ENCODE measurements at places on chromosomes 4 and X.

DNA sequence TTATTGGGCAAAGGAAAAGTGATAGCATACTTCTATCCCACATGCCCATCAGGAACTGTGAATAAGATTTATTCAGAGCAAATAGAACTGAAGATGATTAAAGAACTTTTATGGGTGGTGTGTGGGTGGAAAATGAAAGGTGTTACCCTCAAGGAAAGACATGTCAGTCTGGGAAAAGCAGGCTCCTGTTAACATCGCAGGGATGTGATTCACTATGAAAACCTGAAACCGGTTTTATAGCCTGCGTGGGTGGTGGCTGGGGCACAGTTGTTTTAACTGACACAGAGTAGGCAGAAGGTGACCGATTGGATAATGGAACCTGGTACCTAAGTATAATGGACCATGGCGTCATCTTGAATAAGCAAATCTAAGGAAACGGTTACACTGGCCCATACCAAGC is 61.3 kb upstream of the CASK start:
- no peaks in the 10 kb centered on the region for H3K36me3 ChIP-seq
- no peaks in the 10 kb centered on the region for H3K27me3 ChIP-seq
- DNase-seq = no peak
- H3K4me1 ChIP-seq = no peaks in the 10 kb centered on the region
- H3K4me3 ChIP-seq = no peak overlapping the region

- no peak for DNase-seq
- H3K36me3 ChIP-seq = no peaks in the 10 kb centered on the region
- H3K27ac ChIP-seq = no peak overlapping the region
- H3K27me3 ChIP-seq = peaks cover 19% of the 10 kb centered on the region
- no peak overlapping the region for H3K4me3 ChIP-seq
Measured at GRCh38 chr4:118035309-118035708, 1.0 kb downstream of the NDST3 start.

DNA sequence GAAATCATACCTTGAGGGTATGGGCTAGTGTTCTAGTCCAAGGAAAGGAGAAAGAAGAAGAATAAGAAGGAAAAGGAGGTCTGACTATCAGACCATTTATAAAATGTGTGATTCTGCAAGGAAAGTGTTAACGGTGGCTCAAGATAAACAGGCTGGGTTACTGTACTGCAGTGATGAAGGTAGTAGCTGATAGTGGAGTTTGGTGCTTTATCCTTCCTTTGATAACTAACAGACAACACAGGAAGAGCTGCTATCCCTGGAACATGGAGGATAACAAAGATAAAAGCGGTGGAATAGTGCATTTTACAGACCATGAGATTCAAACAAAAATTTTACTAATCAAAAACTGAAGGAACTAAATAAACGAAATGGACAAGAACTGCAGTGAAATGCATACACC is 2.6 kb downstream of the UNC5C start:
- peaks cover 60% of the 10 kb centered on the region for H3K27me3 ChIP-seq
- no peak overlapping the region for H3K27ac ChIP-seq
- H3K4me3 ChIP-seq = no peak overlapping the region
- H3K4me1 ChIP-seq = peaks cover 15% of the 10 kb centered on the region
- no peak for DNase-seq
- no peaks in the 10 kb centered on the region for H3K36me3 ChIP-seq

DNA sequence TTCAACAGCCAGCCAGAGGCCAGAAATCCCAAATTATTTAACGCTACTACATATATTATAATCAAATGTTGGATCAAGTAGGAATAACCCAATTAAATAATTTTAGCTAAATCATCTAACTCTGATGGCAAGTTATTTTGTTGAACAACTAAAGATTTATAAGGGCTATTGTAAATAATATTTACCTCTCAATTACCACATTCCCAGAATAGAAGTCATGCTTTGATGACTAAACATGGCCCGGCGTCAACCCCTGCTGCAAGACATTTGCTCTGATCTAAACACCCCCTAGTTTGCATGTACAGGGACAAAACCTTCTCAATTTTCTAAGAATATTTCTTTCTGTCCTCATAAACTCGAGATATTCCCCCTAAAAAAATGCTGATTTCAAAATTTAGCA is 14.2 kb downstream of the VEGFC start:
- no peak for DNase-seq
- no peaks in the 10 kb centered on the region for H3K36me3 ChIP-seq
- H3K4me1 ChIP-seq = no peaks in the 10 kb centered on the region
- no peak overlapping the region for H3K4me3 ChIP-seq
- no peak overlapping the region for H3K27ac ChIP-seq

DNA sequence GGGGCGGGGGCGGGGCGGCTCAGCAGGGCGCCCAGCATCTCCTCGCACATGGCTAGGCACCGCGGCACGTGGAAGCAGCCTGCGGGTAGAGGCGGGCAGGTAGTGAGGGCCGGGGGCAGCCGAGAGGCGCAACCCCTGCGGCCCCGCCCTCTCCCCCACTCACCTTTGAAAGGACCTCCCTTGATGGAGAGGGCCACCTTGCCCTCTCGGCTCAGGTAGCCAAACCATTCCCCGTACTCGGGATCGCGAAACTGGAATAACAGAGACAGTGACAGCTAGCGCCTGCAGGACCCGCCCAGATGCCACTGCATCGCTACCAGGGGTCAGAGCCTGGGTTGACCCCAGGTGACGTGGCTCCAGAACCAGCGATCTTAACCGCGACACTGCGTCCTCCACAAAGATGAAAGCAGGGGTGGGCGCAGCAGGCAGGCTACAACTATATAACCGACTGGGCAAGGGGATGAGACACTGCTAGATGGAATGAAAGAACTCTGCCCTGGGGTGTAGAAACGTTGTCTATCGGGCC is 552 bp upstream of the NAA10 start:
- no peak for DNase-seq
- no peaks in the 10 kb centered on the region for H3K4me1 ChIP-seq
- H3K4me3 ChIP-seq = peak overlapping the region; percentile 36
- peaks cover 42% of the 10 kb centered on the region for H3K27me3 ChIP-seq
- peaks cover 27% of the 10 kb centered on the region for H3K36me3 ChIP-seq
- no peak overlapping the region for H3K27ac ChIP-seq

DNA sequence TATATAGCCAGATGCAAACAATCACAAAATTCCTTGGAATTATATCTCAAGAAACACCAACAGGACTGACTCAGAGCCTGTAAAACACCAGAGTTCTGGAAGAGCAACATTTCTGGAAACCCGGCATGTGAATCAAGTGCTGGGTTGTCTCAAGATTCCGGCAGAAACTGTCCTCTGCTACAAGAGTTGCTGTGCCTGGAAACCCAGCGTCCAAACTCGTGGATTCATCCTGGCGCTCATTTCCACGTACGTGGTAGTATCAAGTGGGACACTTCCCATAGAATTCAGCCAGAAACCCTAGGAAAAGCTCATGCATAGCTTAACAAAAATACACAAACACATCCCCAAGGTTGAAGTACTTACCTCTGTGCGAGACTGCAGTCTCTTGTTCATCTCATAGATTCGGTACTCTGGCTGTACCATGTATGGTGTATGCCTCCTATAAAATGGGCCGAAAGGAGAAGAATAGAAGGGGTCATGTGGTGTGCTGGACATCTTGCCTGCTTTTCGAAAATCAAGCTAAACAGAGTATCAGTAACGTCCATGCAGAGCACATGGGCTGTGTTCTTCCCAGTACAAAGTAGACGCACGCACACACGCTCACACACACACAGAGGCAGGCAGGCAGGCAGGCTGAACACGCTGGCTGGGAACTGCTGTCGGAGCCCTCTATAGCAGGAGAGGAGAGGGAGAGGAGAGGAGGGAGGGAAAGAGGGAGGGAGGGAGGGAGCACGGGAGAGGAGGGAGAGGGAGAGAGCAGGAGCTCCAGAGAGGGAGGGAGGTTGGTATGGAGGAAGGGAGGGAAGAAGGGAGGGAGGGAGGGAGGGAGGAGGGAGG is at the start of gene LDB2:
Gene LDB2, minus strand, starts transcription at position 655 of the 837 bp plus-strand sequence.
- H3K4me1 ChIP-seq = no peaks in the 10 kb centered on the region
- no peaks in the 10 kb centered on the region for H3K27me3 ChIP-seq
- peak within 1 kb of the TSS; percentile 37 for H3K4me3 ChIP-seq
- no peak for DNase-seq
- no peaks in the 10 kb centered on the region for H3K36me3 ChIP-seq

- H3K4me1 ChIP-seq = no peaks in the 10 kb centered on the region
- H3K4me3 ChIP-seq = no peak overlapping the region
- H3K27ac ChIP-seq = peak overlapping the region; percentile 81
Measured at GRCh38 chrX:65595460-65595876, 60.9 kb upstream of the LAS1L start.

DNA sequence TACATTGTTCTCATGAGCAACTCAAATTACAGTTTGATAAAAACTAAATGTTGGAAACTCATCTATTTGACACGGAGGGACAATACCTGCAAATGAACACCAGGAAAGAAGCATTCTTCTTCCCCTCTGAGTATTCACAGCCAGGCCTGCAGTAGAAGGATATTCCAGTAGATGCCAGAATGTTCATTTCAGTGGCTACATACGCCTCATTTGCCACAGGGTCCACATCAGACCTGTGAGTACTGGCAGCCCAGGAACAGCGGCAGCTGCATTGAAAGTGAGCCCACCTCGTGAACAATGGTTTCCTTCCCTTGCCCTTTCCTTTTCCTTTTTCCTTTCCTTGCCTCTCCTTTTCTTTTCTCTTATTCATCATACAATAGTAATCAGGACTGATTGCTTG is 81.1 kb upstream of the NEIL3 start:
- no peak for DNase-seq
- no peak overlapping the region for H3K4me3 ChIP-seq
- no peaks in the 10 kb centered on the region for H3K36me3 ChIP-seq
- H3K27ac ChIP-seq = no peak overlapping the region
- no peaks in the 10 kb centered on the region for H3K4me1 ChIP-seq
- H3K27me3 ChIP-seq = no peaks in the 10 kb centered on the region

DNA sequence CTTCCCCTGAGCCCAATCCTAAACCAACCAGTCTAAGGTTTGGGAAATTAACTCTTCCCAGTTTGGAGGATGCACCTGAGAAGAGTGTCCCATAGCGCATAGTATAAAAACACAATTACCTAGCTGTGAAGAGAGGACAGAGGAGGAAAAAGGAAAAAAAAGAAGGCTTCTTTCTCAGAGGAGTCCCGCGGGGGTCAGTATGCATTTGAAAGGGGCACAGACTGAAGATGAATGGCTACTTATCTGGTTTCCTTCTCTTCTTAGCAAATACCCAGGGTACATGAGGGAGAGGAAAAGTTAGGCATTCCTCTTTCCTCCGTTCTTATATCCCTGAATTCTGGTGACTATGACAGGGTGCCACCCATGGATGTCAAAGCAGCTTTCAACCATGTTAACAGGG is 96.9 kb downstream of the TMEM47 start:
- no peak for DNase-seq
- H3K27me3 ChIP-seq = no peaks in the 10 kb centered on the region
- H3K4me1 ChIP-seq = no peaks in the 10 kb centered on the region
- H3K4me3 ChIP-seq = no peak overlapping the region
- no peaks in the 10 kb centered on the region for H3K36me3 ChIP-seq

- DNase-seq = no peak
- H3K4me1 ChIP-seq = no peaks in the 10 kb centered on the region
- no peaks in the 10 kb centered on the region for H3K27me3 ChIP-seq
Measured at GRCh38 chrX:18099745-18100144, 120.9 kb downstream of the BEND2 start.

- no peak for DNase-seq
- H3K27me3 ChIP-seq = no peaks in the 10 kb centered on the region
- H3K36me3 ChIP-seq = no peaks in the 10 kb centered on the region
- H3K4me3 ChIP-seq = no peak overlapping the region
- H3K27ac ChIP-seq = peak overlapping the region; percentile 64
- H3K4me1 ChIP-seq = no peaks in the 10 kb centered on the region
Measured at GRCh38 chr4:140790171-140790570, 34.0 kb upstream of the TBC1D9 start.

- H3K4me3 ChIP-seq = no peak overlapping the region
- H3K36me3 ChIP-seq = no peaks in the 10 kb centered on the region
- H3K27me3 ChIP-seq = no peaks in the 10 kb centered on the region
Measured at GRCh38 chr4:5215321-5215720, 164.0 kb downstream of the STK32B start.

DNA sequence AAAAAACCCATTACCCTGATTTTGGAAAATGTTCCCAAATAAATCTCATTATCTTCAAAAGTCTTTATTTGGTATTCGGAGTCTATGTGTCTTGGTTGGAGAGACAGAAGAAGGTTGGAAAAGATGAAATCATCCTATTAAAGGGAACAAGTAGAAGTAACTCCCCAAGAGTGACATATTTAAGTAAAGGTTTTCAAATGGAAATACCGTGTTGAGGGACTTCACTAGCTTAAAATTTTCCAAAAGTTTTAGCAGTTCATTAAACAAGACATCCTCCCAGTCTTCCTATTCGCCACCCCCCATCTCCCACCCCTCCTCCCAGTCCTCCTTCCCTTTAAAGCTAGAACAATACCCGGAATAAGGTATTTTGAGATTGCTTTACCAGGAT is 62.7 kb upstream of the CCDC160 start:
- peak overlapping the region; percentile 48 for H3K27ac ChIP-seq
- no peaks in the 10 kb centered on the region for H3K4me1 ChIP-seq

DNA sequence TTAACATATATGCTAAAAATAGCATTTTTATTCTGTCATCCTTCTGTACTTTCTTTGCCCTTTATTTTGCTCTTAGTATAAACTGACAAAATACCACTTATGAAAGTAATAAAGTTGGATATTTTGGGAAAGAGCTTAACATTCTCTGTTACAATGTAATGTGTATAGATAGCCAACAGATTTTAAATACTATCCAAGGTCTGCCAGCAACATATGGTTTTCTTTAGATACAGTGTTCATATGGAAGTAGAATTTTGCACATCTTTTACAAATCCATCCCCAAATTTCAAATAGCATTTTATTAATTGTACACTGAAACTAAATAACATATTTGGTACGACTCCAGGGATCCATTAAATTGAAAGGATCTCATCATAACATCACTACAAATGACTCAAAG is 268.6 kb upstream of the PCDH18 start:
- no peak for DNase-seq
- no peaks in the 10 kb centered on the region for H3K36me3 ChIP-seq
- H3K4me3 ChIP-seq = no peak overlapping the region
- no peak overlapping the region for H3K27ac ChIP-seq
- H3K4me1 ChIP-seq = no peaks in the 10 kb centered on the region

GRCh38 chrX:14027511-14028019 is 2.1 kb downstream of the GEMIN8 start:
- H3K4me1 ChIP-seq = no peaks in the 10 kb centered on the region
- H3K36me3 ChIP-seq = no peaks in the 10 kb centered on the region
- H3K27ac ChIP-seq = no peak overlapping the region
- no peak overlapping the region for H3K4me3 ChIP-seq
- DNase-seq = no peak

DNA sequence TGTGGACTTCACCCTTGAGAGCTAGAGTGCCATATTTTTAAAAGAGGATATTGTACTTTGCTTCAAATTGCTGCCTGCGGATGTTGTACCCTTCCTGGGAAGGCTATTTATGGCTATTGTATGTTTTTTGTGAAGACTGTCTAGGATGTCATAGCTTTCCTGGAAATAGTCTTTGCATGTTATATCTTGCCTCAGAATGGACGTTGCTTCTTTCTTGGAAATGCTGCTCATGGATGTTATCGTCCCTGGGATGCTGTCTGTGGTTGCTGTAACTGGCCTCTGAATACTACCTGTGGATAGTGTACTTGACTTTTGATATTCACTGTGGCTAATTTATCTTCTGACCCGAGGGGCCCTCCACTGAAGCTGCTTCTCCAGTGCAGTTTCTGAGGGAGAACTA is 146.8 kb downstream of the ENOX2 start:
- no peak for DNase-seq
- no peaks in the 10 kb centered on the region for H3K36me3 ChIP-seq
- H3K27me3 ChIP-seq = no peaks in the 10 kb centered on the region
- no peak overlapping the region for H3K4me3 ChIP-seq

GRCh38 chr4:106893903-106894302 is 142.2 kb downstream of the DKK2 start:
- no peaks in the 10 kb centered on the region for H3K36me3 ChIP-seq
- H3K4me3 ChIP-seq = no peak overlapping the region
- no peaks in the 10 kb centered on the region for H3K27me3 ChIP-seq
- DNase-seq = no peak
- H3K27ac ChIP-seq = no peak overlapping the region
- H3K4me1 ChIP-seq = no peaks in the 10 kb centered on the region

Data from thymus (tissue), 14 donors.